CD4-positive, alpha-beta T cell treated with Interleukin-6 at 100 ng/mL for 8 hours (primary cell): ENCODE measurements at places on chromosomes 12 and 14.
A peak's percentile ranks its signal among the peaks of the same experiment; 100 is the strongest.

GRCh38 chr12:105040476-105040875, 43.8 kb downstream of the ALDH1L2 start:
- DNase-seq, result no peak

GRCh38 chr12:54991991-54992375, 7.4 kb upstream of the TESPA1 start:
- DNase-seq, result no peak

- no peak for DNase-seq
These were observed 15.2 kb downstream of the JAG2 start for GRCh38 chr14:105153331-105153731.

DNA sequence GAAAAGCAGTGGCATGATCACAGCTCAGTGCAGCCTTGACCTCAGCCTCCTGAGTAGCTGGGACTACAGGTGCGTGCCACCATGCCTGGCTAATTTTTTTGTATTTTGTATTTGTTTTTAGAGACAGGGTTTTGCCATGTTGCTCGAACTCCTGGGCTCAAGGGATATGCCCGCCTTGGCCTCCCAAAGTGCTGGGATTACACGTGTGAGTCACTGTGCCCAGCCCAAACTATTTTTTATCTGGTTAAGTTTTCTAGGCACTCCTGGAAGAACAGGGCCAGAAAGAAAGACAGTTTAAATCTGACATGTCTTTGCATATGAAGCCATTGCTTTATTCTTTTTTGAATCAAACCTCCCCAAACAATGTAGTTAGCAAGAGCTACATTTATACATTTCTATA, 27.5 kb upstream of the PTGR2 start:
- DNase-seq, result no peak

- no peak for DNase-seq
These were observed 52.7 kb downstream of the KCNA5 start for GRCh38 chr12:5096241-5096924.

DNA sequence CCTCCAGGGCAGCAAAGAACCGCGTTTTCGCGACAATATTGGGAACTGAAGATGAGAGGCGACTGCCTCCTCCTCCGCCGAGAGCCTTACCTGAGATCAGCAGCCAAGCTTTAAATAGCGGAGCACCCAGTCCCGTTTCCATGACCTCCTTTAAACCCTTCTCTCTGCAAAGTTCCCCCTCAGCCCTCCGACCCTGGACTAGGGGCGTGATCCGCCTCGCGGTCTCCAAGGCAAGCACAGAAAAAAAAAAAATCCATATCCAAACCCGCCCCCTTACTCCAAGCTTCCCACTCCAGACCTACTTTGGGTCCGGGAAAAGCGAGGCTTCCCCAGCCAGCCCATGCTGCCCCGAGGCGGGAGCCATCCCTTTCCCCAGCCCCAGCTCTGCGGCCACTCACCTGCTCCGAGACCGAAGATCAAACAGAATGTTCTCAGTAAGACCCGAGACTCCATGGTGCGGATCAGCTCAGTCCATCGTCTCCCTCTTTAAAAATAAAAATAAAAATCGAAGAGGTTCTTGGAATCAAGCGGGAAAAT, 630 bp downstream of the NELL2 start:
- no peak for DNase-seq

- peak; percentile 85 for DNase-seq
These were observed 836 bp downstream of the EVL start for GRCh38 chr14:100065942-100066574.

GRCh38 chr12:53123578-53124351, 20.5 kb downstream of the SOAT2 start:
- DNase-seq, result no peak

- no peak for DNase-seq
These were observed 10.0 kb downstream of the SBNO1 start for GRCh38 chr12:123354600-123354999.

DNA sequence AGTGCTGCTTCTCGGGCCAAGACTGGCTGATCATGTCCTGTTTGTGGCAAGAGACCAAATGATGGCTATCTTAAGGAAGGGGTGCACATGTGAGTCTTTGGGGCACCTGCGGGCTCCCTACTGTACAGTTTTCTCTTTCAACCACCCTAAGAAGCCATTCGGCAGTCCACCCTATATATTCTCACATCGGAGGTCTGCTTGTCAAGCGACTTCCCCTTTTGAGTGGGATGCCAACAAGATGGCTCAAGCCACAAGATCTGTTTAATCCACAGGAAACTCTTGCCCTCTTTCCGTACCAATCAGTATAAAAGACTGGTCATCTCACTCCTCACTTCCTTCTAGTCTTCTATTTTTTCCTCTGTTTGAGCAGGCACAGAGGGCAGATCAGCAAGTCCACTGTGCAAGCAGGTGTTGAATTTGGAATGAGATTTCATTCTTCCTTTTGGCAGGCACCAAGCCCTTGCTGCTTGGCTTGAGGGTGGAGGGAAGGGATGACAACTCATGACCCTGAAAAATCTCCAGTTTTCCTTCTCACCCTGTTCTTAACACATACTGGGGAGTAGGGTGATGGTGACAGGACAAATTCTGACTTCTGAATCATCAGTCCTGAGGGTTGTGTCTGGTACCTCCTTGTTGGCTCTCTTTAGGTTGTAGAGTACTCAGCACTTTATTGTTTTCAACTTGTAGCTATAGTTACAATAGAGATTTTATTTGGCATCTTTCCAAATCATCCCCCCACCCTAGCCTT, 17.6 kb downstream of the LACRT start:
- DNase-seq, result no peak

- DNase-seq, result no peak
These were observed 5.4 kb downstream of the CYP27B1 start for GRCh38 chr12:57761391-57761998.

DNA sequence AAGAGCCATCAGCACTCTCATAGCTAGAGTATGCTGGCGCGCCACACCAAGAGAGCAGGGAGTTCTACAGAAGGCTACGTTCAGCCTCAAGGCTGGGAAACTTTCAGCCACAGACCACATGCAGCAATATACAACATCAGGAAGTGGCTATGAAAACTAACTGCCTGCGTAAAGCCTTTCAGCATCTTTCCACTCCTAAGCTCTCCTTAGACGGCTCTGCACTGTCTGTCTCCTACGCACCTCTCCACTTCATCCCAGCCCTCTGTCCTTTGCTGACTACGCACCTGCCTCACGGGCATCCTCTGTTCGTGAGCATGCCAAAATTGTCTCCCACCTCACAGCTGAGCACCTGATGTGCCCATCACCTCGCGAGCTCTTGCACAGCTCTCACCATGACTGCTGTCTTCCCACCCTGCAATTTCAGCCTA, 9.7 kb downstream of the MPHOSPH9 start:
- DNase-seq, result peak; percentile 58

GRCh38 chr12:48978741-48979601, 849 bp downstream of the WNT1 start:
- DNase-seq, result no peak

DNA sequence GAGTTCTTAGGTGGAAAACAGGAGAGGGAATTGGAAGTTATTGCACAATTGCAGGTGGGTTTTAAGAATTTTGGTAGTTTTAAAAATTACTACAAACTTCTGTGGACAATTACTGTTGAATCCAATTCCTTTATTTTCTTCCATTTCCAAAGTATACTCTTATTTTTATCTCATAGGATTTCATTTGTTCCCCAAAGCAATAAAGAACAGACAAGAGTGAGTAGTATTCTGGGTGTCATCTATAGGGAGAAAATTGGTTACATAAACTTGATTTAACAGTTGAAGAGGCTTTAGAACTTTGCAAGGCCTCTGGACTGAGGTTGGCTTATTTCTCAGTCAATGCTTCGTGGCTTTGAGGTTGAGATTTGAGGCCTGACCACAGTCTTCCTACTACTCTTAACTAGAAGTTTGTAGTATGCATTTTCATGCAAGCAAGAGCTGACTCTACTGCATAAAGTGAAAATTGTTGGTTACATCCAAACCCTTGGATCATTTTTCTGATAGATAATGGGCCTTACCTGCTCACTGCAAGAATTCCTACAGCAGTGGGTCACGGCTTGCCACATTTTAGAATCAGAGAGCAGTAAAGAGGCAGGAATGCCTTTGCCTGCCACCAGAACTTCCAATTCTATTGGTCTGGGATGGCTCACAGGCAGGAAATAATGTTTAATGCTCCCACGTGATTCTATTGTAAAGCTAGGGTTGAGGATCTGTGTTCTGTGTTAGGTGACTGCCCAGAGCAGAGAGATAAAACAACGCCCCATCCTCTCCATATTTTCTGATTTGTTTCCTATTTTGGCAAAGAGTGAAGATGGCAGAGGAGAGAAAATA, 270.5 kb downstream of the TTC6 start:
- no peak for DNase-seq

DNA sequence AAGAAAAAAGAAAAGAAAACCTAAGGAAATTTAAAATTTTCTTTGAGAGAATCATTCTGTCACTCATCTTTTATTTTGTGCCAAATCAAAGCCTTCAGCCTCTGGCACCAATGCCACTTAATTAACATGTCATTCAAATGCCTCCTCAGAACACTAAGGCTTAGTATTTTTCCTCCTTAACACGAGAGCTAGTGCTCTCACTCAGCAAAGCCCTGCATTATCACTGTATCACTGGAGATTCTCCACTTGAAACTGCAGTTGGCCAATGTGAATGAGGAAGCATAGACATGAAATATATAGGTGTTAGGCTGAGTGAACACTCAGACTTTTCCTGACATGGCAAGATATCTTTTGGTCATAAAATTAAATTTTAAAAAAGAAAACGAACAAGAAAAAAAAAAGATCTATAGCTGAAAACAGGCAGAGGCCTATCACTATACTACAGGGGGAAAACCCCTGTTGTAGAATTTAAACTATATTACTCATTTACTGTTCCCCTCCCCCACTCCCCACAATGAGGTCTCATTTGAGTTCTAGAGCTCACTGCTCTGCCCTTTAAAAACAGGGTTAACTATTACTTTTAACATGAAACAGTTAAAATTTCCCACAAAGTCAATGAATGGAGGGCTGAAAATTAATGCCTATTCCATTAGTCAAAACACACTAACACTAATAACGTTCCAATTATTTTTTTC, 5.1 kb downstream of the MBIP start:
- DNase-seq, result no peak

GRCh38 chr14:91331721-91332120, 85.9 kb downstream of the CCDC88C start:
- DNase-seq, result no peak

DNA sequence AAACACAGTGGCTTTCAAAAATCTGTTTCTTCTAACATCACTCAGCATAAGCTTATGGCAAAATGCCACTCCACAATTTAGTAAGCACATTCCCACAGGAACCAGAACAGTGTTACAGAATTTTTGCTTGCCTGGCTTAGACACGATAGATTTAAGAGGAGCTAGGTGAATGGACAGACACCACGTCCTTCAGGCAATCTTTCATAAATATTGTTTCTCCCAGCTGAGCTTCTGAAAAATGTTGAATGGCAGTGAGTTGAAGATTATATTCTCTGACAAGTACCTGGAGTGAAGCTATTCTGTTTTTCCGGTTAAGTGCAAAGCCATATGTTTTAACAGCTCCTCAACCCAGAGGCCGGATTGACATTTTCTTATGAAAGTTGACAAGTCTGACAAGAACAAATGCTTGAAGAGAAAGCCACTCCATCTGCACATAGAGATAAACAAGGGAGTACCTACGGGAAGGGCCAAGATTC, 102.0 kb downstream of the FSCB start:
- no peak for DNase-seq

DNA sequence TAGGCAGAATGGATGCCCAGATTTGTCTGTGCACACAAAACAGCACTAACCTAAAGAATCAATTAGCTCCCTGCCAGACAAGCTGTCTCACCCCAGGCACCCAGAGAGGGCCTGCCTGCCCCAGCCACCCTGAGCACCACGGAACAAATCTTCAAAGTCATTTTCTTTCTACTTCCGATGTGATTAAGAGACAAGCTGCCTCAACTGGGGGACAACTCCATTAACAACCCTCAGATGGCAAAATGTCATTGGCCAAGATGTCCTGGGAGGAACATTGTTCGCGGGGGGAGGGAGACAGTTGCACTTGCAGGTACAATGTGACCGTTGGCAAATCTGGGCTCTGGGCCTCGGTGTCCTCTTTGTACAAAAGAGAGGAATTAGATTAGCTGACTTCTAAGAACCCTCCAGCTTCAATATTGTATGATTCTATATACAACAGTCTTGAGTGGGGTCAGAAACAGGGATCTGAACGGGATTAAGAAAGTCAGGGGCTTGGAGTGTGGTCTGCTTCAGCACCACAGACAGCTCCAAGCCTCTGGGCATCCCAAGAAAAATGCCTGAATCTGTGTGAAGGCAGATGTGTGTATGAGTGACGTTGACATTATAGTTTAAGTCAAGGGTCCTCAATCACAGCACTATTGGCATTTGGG, 42.8 kb upstream of the CMKLR1 start:
- DNase-seq, result no peak

DNA sequence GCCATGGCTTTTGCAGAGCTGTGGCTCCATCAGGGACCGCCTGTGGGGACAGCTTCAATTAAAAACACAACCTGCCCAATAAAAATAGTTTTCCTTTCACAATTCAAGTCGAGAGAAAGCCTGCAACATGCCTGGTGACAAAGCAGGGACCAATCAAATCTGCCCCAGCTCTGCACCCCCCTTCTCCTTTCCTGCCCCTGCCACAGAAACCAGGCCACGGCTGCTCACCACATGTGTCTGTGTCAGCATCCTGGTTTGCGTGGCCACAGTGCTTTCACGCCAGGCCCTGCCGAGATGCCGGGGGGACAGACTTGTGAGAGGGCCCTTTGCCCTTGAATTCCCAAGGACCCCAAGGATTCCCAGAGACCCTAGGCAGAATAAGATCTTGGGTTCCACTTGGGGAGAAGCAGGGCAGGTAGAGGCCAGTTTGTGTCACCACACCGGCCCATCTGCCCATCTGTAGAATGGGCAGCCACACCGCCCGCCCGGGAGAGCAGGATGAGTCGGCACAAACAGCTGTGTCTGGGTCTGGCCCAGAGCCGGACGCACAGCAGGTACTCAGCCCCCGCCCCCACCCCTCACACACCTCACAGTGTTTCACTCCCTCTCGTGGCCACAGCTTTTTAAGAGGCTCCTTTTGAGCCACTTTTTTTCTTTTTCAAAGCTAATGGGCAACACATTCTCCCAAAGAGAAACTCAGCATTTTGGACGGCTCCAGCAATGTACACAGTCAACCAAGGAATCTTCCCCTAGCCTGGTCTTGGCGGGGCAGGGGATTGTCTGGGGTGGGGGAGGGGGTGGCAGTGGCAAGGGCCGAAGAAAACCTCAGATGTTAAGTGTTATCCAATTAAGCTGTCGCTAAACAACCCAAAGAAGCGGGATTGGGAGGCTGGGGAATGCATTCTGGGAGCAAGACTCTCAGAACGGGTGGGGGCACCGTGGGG, 41.5 kb downstream of the BCL11B start:
- peak; percentile 87 for DNase-seq
